NCI-H2171 (cell line): ENCODE measurements at places on chromosomes 3 and 15.

- no peak for DNase-seq
Observed at GRCh38 chr3:58742239-58742638, 75.7 kb upstream of the FAM3D start.

GRCh38 chr15:41115161-41115651 lies 874 bp downstream of the INO80 start:
- no peak for DNase-seq

GRCh38 chr15:60854858-60855564 lies 374.1 kb downstream of the RORA start:
- peak; percentile 29 for DNase-seq

DNA sequence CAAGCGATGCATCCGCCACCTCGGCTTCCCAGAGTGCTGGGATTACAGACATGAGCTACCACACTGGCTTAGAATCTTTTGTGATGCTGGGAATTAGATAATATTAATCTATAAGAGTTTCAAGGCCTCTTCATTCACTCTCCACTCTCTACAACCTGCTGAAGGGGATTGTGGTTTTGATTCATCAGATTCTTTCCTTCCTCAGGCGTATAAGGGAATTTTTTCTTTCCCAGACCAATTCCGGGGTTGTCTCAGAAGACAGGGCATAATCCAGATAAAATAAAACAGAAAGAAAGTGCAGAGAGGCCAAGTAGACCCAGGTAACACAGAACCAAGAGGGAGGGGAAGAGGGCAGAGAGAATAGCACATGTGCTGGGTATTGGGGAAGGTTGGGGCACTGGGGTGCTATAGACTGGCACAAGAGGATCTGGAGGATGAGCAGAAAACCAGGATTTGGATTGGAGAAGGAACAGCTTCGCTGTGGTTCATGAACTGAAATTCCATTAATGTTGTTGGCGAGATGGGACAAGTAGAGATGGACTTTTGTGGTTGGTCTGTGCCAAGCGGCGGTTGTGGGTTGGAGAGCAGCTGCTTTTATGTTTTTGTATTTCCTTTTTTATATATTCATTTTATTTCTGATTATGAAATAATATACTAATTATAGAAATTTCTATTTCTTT lies 12.8 kb downstream of the ARL6IP5 start:
- no peak for DNase-seq

DNA sequence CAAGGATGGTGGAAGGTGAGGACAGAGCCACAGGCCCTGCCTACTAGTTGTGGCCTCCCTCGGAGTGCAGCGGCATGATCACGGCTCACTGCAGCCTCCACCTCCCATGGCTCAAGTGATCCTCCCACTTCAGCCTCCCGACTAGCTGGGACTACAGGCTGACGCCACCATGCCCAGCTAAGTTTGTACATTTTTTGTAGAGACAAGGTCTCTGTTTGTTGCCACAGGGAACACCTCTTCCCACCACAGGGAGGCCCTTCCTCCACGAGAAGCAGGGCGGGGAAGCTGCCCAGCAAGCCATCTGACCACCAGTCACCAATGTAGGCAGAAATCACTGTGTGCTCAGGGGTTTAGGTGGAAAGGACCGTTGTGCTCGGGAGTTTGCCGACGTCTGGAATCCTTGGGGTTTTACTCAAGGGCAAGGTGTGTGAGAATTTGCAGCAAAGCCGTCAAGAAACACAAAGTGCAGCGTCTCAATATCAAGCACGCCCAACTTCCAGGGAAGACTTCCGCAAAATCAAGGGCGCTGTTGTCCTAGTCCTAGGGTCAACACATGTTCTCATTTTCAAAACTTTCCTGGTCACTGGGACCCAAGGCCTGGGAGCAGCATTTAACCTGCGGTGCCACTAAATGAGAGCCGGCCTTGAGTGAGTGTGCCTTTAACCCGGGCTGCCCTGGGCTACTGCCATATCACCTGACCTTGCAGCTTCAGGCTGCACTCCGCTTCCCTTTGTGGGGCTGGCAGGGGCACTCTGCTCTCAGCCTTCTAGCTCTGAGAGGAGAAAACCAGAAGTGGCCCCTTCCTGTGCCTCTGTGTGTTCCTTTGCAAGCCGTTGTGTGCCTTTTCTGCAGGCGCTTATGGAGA lies 65.7 kb downstream of the SLC12A8 start:
- DNase-seq = no peak

GRCh38 chr15:47292638-47293190 lies 424.6 kb upstream of the SEMA6D start:
- DNase-seq = no peak

DNA sequence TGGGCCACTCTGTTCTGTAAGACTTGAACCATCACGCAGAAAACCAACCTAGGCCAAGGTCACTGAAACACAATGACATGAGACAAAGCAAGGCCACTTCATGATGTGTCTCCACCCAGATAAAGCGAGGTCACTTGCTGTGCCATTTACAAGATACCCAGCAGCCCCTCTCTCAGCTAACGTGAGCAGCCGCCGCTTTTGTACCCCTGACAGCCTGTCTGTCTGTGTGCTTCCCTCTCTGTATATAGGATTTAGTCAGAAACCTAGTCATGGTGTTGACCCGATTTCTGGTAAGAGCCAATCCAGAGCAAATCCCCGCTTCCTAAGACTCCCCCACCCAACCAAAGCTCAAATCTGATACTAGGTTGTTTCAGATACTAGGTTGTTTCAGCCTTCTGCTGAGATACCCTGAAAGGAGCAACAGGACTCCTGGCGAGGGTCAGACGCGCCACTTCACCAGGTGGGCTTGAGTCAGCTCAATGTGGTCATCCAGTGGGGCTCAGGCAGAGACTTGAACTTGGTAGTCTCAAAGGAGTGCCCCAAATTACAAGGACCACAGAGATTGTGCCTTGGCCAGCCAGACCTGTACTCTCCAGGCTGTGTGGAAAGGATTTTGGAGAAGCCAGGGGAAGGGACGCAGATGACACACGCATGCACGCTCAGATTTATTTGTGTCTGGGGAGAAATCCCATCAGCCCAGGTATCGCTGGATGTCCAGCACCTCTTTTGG lies 3.1 kb upstream of the ZXDC start:
- no peak for DNase-seq

- no peak for DNase-seq
Observed at GRCh38 chr3:188266562-188267274, 112.8 kb downstream of the LPP start.
